Activated T-helper 2 cell treated with anti-CD3 and anti-CD28 coated beads, Interferon-gamma antibody, Interleukin-2, Interleukin-4, amounts not matched to agents 10 μg/mL and 5 μg/mL and 100 μg/mL, durations not matched to agents 14 hours and 24 hours and 36 hours (primary cell): ENCODE measurements at places on chromosomes 13 and 19. TPM values are rescaled to one million over a fixed set of nuclear protein-coding genes. Genes with fewer than 3 reads are reported as not detected.

The CYP2A6 gene
- not detected in 2 replicates for total RNA-seq

The KASH5 gene
- total RNA-seq, result 0.14 and 0.28 TPM in 2 replicates

The CCL25 gene
- total RNA-seq, result not detected in 2 replicates

The QPCTL gene
- 24.2 and 26.7 TPM in 2 replicates for total RNA-seq

The GJB6 gene
- 1.7 TPM in 2 replicates for total RNA-seq

The ZNF99 gene
- not detected in 2 replicates for total RNA-seq

The GPR108 gene
- 90.4 and 95.4 TPM in 2 replicates for total RNA-seq

The CYP4F8 gene
- total RNA-seq, result not detected in 2 replicates

The ZNF160 gene
- 35.3 and 39.3 TPM in 2 replicates for total RNA-seq

The ZNF565 gene
- 1.5 and 2.4 TPM in 2 replicates for total RNA-seq

The FAAP24 gene
- 9.8 and 10.7 TPM in 2 replicates for total RNA-seq

The EGLN2 gene
- total RNA-seq, result 98.5 and 104 TPM in 2 replicates

The CRX gene
- total RNA-seq, result not detected in 2 replicates

The IL12RB1 gene
- 41.4 and 43.3 TPM in 2 replicates for total RNA-seq
